NCI-H510A (cell line): ENCODE measurements at places on chromosomes 11 and 22.
A peak's percentile ranks its signal among the peaks of the same experiment; 100 is the strongest.

DNA sequence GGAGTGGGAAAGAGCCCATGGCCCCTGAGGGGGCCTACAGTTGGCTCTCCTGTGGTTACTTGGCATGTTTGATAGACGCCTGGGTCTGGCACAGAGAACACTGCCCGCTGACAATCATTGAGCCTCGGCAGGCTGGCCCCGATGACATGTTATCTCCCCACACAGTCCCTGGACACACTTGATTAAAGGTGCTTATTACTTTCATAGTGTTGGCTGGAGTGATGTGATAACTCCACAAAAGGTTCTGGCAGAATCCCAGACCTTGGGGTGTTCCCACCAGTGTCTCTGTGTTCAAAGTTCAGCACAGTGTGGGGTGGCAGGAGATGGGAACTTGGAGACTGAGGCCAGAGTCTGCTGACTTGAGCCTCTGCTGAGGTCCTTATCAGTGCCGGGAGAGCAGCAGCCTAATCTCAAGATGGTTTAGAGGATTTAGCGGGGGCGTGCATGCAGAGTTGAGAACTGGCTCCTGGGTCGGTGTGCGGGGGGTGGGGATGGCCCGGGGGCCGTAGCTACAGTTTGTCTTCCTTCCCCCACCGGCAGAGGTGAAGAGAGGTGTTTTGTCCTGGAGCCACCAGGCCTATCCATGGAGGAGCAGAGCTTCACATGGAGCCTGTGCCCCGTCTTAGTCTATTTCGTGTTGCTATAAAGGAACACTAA, 22.5 kb downstream of the PARVB start:
- DNase-seq, result no peak

- DNase-seq, result no peak
Measured at GRCh38 chr11:117305145-117305544, 10.9 kb downstream of the BACE1 start.

DNA sequence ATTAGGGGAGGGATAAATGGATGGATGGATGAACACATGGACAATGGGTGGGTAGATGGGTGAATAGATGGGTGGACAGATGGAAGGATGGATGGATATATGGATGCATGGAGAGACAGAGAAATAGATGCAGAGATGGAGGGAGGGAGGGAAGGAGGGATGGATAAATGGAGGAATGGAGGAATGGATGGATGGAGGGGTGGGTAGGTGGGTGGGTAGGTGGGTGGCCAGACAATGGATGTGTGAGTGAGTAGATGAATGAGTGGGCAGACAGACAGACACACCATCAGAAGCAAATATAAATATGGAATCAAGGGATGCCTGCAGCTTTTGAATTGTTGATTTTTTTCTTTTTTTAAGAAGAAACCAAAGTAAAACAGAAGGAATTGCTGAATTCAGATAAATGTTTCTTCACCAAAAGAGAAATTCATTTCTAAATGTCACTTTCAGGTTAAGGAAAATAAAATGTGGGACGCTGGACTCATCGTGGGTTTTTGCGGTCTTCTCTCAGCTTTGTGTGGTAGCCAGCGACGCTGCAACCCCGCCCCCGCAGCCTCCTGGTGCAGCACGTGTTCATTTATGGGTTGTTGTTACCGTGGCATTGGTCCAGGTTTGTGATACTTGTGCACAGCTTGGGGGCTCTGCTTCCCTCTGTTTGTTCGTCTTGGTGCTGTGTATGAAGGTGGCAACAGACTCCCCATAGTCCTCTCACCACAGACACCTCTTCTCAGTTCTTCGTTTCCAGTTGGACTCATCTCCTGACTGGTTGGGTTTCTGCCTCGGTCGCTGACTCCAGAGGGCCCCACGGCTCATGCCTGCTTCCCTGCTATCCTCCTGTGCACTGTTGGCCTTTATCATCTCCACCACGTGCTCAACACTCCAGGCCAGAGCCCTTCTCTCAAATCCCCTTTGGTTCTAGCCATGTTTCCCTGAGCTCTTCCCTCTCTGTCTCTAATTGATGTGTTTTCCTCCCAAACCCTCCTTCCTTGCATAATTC, 76.4 kb downstream of the CDKN1C start:
- no peak for DNase-seq

GRCh38 chr22:37418627-37419369, 8.5 kb downstream of the ELFN2 start:
- no peak for DNase-seq

DNA sequence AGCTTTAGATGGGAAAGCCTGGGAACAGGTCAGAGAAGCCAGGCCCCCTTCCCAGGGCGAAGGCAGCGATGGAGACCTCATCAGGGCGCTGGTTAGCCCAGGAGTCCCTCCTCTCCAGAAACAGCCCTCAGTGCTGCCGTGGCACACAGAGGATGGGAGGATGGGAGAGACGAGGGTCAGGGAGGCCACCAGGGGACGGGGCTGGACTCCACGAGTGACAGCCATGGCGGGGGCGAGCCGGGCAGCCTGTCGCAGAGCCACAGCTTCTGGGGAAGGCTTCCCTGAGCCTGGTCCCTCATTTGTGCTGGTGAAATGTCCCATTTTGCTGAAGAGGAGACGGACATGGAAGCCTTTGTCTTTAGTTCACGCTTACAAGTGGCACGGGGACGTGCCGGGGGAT, 1390.5 kb downstream of the TBC1D22A start:
- DNase-seq, result no peak

- no peak for DNase-seq
Measured at GRCh38 chr11:63371396-63371795, 1.8 kb downstream of the SLC22A9 start.

GRCh38 chr11:47244448-47245350, 3.9 kb downstream of the ACP2 start:
- no peak for DNase-seq

GRCh38 chr11:122320671-122321070, 204.7 kb upstream of the BLID start:
- DNase-seq, result no peak

- DNase-seq, result no peak
Measured at GRCh38 chr11:10388574-10388973, 66.5 kb upstream of the AMPD3 start.

DNA sequence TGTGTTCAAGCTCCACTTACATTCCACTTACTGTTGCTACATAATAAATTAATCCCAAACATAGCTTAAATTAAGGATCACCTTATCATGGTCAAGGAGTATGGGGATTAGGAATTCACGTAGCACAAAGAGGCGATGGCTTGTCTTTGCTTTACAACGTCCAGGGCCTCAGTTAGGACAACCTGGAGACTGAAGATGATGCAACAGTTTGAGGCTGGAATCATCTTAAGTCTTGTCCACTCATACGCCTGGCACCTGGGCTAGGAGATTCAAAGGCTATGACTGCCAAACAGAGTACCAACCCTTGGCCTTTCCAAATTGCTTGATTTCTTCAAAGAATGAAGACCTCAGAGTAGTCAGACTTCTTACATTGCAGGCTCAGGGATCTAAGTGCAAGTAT, 149.1 kb downstream of the SBF2 start:
- DNase-seq, result no peak

GRCh38 chr11:20070459-20070858, 89.8 kb downstream of the DBX1 start:
- DNase-seq, result peak; percentile 53

- DNase-seq, result no peak
Measured at GRCh38 chr11:22340701-22341587, 2.8 kb downstream of the SLC17A6 start.

GRCh38 chr11:31841435-31841834, 30.3 kb upstream of the PAX6 start:
- no peak for DNase-seq

DNA sequence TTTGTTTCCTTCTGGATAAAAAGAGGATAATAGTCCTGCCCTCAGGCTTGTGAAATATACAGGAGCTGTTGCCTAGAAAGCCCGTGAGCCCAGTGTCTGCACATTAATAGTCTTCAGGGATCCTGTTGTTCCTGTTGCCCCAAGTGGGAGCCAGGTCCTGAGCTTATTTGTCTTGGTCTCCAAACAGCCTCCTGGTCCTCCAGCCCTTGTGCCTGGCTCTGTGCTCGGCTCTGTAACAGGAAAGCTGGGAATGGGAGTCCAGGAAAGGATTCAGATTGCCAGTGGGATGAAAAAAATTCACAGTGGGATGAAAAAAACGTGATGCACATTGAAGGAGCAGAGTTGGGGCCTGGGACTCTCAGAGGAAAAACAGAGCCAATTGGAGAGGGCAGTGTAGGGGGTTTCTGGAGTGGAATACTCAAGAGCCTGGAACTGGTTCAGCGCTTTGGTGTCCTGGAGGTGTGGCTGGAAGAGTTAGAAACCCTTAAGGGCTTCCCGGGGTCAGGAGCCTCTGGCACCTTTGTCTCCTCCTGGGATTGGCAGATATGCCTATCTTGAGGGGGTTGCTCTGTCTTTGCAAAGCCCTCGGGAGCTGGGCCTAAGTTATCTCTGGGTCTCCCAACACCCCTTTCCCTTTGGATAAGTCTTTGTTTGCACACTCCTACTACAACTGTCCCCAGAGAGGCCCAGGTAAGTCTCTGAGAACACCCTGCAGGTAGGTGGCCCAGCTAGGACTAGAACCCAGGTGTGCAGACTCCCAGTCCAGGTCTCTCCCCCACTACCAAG, 2.3 kb upstream of the INPPL1 start:
- peak; percentile 18 for DNase-seq

DNA sequence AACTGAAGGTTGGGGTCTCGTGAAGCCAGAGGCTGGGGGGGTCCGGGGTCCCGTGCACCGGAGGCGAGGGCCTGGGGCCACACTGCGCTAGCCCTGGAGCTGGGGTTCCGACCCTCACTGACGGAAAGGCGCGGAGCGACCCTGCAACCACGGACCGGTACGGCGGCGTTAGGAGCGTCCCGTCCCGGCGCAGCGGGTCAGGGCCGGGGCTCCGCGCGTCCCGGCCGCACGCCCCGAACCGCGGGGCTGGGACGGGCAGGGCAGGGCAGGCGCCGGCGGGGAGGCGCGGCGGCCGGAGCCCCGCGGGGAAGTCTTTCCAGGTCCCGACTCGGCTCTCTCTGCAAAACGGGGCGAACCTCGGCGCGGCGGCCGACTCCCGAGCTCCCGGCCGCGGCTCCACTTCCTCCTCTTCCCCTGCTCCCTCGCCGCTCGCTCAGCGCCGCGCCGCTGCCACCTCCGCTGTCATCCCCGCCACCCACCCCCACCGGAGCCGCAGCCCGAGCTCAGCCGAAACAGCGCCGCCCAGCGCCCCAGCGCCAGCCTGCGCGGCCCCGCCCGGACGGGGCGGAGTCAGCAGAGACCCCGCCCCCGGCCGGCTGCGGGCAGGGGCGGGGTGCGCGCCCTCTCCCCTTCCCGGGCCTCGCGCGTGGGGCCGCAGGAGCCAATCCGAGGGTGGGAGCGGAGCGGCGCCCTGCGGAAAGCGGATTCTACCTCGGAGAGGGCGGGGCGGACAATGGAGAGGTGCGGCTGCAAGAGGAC, at the start of gene GDPD5:
TSS of gene GDPD5 (minus strand) at position 509 of the 759 bp plus-strand sequence. CDS start 48,206 bp downstream, outside the sequence.
- DNase-seq, result peak; percentile 86

- no peak for DNase-seq
Measured at GRCh38 chr11:64814712-64815187, 4.4 kb upstream of the MEN1 start.

DNA sequence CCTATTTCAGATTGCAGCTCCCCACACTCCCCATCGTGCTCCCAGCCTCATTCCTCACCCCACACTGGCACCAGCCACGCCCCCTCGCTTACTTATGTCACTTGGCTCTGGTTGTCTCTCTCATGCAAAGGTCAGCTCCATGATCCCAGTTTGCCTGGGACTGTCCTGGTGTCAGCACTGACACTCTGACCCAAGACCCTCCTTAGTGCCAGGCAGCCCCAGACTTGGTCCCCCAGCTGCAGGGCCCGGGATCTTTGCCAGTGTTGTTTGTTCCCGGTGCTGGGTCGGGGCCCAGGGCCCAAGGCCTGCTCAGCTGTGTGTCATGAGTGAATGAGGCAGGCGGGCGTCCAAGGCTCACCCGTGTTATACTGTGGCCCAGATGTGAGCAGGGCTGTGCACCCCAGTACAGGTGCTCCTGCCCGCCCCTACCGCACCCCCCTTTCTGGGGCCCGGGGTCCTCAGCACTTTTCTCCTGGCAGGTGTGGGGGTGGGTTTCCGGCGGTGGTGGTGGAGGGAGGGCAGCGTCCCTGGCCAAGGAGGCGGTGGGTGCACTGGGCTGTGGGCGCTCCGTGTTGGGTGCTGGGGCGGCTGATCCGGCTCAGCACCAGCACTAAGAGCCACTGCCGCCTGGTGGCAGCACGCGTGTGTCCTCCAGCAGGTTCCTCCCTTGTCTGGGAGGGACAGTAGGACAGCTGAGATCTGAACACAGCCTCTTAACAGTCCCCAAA, 19.5 kb downstream of the IL17REL start:
- DNase-seq, result no peak

- no peak for DNase-seq
Measured at GRCh38 chr11:119433358-119433725, 10.4 kb upstream of the THY1 start.

DNA sequence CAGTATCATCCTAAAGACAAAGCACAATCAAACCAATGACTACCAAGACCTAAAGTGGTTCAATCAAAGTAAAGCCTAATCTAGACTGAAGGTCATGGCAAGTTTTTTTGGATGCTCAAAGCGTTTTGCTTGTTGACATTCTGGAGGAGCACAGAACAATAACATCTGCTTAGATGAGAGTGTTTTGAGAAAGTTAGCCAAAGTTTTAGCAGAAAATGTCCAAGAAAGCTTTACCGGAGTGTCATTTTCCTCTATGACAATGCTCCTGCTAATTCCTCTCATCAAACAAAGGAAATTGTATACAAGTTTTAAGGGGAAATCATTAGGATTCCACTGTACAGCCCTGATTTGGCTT, 256.9 kb upstream of the FAT3 start:
- no peak for DNase-seq

GRCh38 chr11:77198440-77198849, 70.4 kb downstream of the MYO7A start:
- DNase-seq, result peak; percentile 29

- no peak for DNase-seq
Measured at GRCh38 chr22:24051028-24051427, 39.9 kb downstream of the CABIN1 start.

GRCh38 chr11:108873941-108874340, 209.1 kb downstream of the DDX10 start:
- DNase-seq, result no peak

DNA sequence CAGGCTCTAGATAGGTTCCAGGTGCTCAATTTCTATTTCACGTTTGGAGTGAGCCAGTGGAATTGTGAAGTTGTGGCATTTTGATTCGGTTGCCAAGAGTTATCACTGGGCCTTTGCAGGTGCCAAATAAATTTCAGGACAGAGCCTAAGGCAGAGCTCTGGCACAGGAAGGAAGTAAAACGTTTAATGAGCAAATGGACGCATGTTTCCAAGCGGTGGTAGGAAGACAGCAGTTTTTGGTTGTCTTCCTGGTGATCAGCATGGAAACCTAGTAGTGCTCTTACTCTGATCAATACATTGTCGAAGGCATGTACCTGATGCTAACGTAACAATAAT, 452 bp downstream of the BIRC3 start:
- no peak for DNase-seq

- DNase-seq, result no peak
Measured at GRCh38 chr22:24529898-24530297, 25.0 kb downstream of the GUCD1 start.

GRCh38 chr11:115896084-115896483, 391.9 kb upstream of the CADM1 start:
- DNase-seq, result no peak

GRCh38 chr11:120936356-120936755, 87.5 kb upstream of the TBCEL start:
- no peak for DNase-seq
